Activated CD4-positive, alpha-beta T cell treated with anti-CD3 and anti-CD28 coated beads, Interleukin-2, amount 10 ng/mL, durations not matched to agents 24 days and 14 days (primary cell): ENCODE measurements at places on chromosomes 13 and 19. TPM values are rescaled to one million over a fixed set of nuclear protein-coding genes. Genes with fewer than 3 reads are reported as not detected.
A peak's percentile ranks its signal among the peaks of the same experiment; 100 is the strongest.

DNA sequence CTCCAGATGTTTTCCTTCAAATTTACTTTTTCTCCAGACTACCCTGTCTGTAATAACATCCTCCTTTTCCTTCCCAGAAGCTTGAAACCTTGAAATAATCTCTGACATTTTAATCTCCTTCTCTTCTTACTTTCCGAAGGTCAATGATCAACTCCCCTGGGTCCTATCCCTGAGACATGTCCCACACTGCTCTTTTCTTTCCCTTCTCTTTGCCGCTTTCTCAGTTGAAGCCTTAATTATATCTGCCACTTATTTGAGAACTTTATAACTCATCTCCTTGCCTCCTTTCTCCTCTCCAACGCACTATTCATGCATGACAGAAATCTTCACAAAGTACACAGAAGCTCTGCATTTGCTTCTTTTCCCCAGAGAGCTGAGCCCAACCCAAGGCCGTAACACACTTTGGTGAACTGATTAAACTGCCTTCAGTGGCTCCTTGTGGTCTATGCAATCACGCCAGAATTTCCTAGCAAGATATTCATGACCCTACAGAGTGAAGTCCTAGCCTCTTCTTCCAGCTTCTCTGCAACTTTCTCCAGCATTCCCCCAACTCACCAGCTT lies 9.2 kb upstream of the WASF3 start:
- no peak overlapping the region for H3K4me3 ChIP-seq
- peaks cover 6% of the 10 kb centered on the region for H3K27me3 ChIP-seq
- DNase-seq, result no peak

DNA sequence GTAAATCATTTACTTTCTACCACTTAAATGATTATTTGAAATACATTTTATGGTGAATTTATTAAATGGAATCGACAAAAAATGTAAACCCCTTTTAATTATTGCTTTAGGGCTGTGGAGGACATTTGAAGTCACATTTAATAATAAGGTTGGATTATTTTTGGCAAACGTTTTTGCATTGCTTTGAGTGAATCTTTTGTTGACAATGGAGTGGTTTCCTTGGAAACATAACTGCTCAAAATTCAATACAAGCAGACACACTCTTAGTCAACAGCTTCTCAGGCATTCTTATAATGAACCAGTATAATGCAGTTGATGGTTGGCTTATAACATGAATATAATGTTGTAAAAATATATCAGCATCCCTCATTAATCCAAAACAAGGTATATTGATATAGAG lies 104.7 kb downstream of the DCLK1 start:
- H3K4me3 ChIP-seq, result no peak overlapping the region
- H3K27ac ChIP-seq, result no peak overlapping the region
- no peaks in the 10 kb centered on the region for H3K4me1 ChIP-seq
- H3K27me3 ChIP-seq, result no peaks in the 10 kb centered on the region
- no peak for DNase-seq

- DNase-seq, result peak; percentile 92
- peak overlapping the region; percentile 94 for H3K4me3 ChIP-seq
- H3K36me3 ChIP-seq, result peaks cover 12% of the 10 kb centered on the region
- H3K27ac ChIP-seq, result peak overlapping the region; percentile 100
Measured at GRCh38 chr19:8515317-8515716, 1.4 kb upstream of the ZNF414 start.

CEACAM4 gene
- not detected in 2 replicates for total RNA-seq

SIGLEC5 gene
- not detected in 2 replicates for total RNA-seq

DNA sequence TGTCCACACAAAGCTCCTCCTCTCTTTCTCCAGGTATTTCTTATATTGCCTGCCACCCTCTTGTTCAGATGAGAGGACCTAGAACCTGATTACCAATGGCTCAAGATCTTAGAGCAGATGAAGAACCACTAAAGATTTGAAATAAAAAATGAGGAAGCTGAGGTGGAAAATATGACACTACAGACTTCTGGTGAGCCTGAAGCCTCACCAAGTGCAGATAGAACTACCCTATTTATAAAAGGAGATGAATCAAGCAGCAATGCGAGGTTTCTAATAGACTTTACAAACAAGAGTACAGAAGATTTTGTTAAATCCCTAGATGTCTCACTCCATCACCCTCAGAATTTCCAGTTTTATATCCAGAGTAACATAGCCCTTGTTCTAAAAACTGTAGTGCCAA lies 345.8 kb downstream of the TBC1D4 start:
- H3K27ac ChIP-seq, result no peak overlapping the region
- no peaks in the 10 kb centered on the region for H3K27me3 ChIP-seq
- H3K4me3 ChIP-seq, result no peak overlapping the region
- DNase-seq, result no peak
- no peaks in the 10 kb centered on the region for H3K36me3 ChIP-seq

- H3K27ac ChIP-seq, result no peak overlapping the region
- no peaks in the 10 kb centered on the region for H3K36me3 ChIP-seq
- H3K4me1 ChIP-seq, result no peaks in the 10 kb centered on the region
- no peak for DNase-seq
- H3K27me3 ChIP-seq, result peaks cover 7% of the 10 kb centered on the region
Measured at GRCh38 chr13:49858178-49858856, 65.8 kb upstream of the KPNA3 start.

PGLYRP1 gene
- not detected in 2 replicates for total RNA-seq

DNA sequence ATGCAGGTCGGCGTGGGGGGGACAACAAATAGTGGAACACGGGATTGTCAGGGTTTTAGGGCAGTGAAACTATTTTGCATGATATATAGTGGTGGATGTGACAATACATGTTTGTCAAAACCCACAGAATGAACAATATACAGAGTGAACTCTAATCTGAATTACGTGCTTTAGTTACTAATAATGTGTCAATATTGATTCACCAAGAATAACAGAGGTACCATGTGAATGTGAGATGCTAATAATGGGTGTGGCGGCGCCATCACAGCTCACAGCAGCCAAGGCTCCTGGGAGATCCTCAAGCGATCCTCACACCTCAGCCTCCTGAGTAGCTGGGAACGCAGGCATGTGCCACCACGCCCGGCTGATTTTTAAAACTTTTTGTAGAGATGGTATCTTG lies 12.9 kb downstream of the ELAVL1 start:
- no peak overlapping the region for H3K27ac ChIP-seq
- no peak for DNase-seq
- H3K36me3 ChIP-seq, result peaks cover 39% of the 10 kb centered on the region
- H3K4me3 ChIP-seq, result no peak overlapping the region
- no peaks in the 10 kb centered on the region for H3K27me3 ChIP-seq
- H3K4me1 ChIP-seq, result peaks cover 16% of the 10 kb centered on the region

CYP4F2 gene
- total RNA-seq, result not detected in 2 replicates

ACP7 gene
- not detected in 2 replicates for total RNA-seq

- no peak for DNase-seq
- no peak overlapping the region for H3K4me3 ChIP-seq
- H3K4me1 ChIP-seq, result no peaks in the 10 kb centered on the region
- no peak overlapping the region for H3K27ac ChIP-seq
- no peaks in the 10 kb centered on the region for H3K36me3 ChIP-seq
Measured at GRCh38 chr13:92873029-92873428, 353.6 kb upstream of the GPC6 start.

ARRDC5 gene
- 0.24 and 0.28 TPM in 2 replicates for total RNA-seq

DNA sequence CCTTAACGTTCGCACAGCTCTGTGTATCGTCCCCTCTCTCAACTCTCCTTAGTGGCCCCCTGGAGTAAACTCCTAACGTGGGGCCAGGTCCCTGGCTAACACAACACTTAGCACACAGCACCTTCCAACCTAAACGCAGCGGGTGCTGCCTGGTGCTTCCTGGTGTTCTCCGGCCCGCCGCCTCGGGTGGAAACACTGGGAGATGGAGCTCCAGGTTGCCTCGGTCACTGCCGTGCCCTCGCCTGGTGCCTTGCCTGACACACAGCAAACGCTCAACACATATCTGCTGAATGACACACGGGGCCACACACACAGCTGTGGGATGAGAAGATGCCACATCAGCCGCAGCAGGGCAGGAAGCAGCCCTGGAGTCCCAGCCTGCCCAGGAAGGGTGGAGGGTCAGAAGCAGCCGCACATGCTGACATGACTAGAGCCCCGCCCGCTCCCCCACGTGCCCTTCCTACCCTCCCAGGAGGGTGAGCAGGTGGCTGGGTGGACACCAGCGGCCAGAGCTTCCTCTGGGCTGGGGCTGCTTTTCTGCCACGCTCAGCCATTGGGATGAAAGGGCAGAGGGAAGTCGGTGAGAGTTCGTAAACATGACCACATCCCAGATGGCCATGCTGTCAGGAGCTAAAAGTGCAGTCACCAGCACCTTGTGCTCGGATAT lies 6.6 kb downstream of the PEPD start:
- no peaks in the 10 kb centered on the region for H3K36me3 ChIP-seq
- H3K27ac ChIP-seq, result no peak overlapping the region
- H3K27me3 ChIP-seq, result no peaks in the 10 kb centered on the region
- peaks cover 4% of the 10 kb centered on the region for H3K4me1 ChIP-seq
- no peak overlapping the region for H3K4me3 ChIP-seq

- DNase-seq, result peak; percentile 64
- H3K4me3 ChIP-seq, result peak overlapping the region; percentile 60
- peaks cover 41% of the 10 kb centered on the region for H3K4me1 ChIP-seq
Measured at GRCh38 chr13:41313659-41314197, 2.7 kb downstream of the NAA16 start.

IL17D gene
- total RNA-seq, result 0.28 TPM in 1 of 2 replicates, not detected in the other

DNA sequence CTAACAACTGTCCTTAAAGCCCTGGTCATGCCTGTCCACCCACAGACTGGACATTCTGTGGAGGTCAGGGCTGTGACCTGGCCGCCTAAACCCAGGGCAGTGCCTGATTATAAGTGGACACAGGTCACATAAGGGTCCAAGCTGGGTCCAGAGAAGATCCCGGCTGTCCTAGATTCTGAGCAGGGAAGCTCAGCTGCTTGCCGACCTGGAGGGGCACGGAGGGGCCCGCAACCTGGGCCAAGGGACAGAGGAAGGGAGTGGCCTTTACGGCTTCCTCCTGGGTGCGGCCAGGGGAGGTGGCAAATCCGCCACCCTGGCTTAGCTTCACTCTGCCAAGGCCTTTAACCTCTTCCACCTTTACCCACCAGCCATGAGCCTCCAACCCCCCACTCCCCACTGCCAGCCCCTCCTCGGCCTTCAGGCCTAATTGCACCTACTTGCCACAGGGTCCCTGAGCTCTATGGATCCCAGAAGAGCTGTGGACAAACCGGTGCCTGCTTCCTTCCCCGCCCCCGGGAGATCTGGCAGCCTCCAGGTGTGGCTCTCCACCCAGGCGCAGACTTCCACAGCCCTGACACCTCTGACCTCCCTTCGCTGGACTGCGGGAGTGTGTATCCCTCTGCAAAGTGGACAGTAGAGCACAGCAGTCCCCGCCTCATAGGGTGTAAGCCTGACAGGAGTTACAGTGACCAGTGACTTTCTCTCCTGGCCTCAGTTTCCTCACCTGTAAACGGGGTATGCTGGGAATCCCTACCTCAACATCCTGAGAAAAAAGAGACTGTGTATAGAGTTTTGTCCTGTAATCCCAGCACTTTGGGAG lies 1.7 kb downstream of the CD320 start:
- H3K27ac ChIP-seq, result peak overlapping the region; percentile 16
- no peaks in the 10 kb centered on the region for H3K27me3 ChIP-seq
- peaks cover 31% of the 10 kb centered on the region for H3K4me1 ChIP-seq
- peaks cover 34% of the 10 kb centered on the region for H3K36me3 ChIP-seq

DNA sequence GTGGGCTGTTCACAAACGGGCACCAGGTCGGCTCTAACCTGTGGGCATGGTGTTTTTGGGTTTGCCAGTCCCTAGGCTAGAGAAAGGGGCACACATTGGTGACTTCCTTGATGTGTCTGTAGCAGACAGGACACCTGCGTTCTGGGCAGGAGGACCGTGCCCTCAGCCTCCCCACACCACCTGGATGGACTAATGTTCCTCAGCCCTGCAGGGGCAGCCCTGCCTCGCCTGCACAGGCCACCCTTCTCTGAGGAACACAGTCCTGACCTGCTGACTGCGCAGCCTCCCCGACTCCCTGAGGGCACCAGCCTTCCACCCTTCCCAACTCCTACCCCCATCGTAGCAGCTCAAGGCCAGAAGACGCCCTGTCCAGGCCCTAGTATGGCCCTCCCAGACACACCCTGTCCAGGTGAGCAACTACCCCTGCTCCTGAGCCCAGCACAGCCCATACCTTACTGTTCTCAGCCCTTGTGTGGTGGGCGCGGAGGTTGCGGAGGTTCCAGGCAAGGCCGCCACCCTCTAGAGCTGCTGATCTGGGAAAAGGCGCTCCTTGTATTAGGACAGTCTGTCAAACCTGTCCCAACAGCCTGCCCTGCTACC lies 55.7 kb downstream of the GGACT start:
- no peak overlapping the region for H3K27ac ChIP-seq
- no peak overlapping the region for H3K4me3 ChIP-seq
- H3K27me3 ChIP-seq, result no peaks in the 10 kb centered on the region
- peaks cover 3% of the 10 kb centered on the region for H3K36me3 ChIP-seq

DNA sequence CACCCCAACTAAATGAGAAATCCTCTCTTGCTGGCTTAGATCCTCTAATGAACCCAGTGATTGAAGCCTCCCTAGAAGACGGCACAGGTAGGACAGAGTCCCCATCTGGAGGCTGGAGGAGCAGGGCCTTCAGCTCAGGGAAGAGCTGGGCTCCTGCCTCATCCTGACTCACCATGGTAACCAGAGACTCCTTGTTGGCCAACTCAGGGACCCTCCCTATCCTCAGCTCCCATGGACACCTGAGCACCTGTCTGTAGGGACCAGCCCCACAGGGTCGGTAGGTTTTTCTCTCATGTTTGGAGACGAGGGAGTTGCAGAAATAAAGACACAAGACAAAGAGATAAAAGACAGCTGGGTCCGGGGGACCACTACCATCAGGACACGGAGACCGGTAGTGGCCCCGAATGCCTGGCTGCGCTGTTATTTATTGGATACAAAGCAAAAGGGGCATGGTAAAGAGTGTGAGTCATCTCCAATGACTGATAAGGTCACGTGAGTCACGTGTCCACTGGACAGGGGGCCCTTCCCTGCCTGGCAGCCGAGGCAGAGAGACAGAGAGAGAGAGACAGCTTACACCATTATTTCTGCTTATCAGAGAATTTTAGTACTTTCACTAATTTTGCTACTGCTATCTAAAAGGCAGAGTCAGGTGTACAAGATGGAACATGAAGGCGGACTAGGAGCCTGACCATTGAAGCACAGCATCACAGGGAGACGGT lies 26.6 kb downstream of the SIGLEC7 start:
- peaks cover 15% of the 10 kb centered on the region for H3K27me3 ChIP-seq
- H3K4me1 ChIP-seq, result peaks cover 26% of the 10 kb centered on the region
- peak overlapping the region; percentile 9 for H3K4me3 ChIP-seq
- DNase-seq, result no peak
- no peaks in the 10 kb centered on the region for H3K36me3 ChIP-seq
- no peak overlapping the region for H3K27ac ChIP-seq

PRTN3 gene
- not detected in 2 replicates for total RNA-seq

C5AR1 gene
- 0.16 and 0.88 TPM in 2 replicates for total RNA-seq

DNA sequence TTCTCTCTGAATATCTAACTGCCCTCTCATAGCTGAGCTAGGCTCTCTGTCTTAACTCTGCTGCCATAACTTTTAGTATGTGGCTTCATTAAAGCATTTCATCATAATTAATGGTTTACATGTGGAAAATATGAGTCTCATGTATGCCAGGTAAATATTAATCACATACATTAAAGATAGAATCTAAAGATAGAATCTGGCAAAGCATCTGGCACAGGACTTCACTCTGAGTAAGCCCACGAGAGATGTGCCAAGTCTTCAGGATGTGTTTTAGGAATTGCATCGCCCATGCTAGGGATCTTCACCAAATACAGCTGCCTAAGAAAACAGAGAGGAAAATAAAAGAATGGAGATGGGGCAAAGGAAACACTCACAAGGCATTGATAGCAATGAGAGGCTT lies 285.8 kb downstream of the DIAPH3 start:
- H3K4me1 ChIP-seq, result no peaks in the 10 kb centered on the region
- no peak overlapping the region for H3K4me3 ChIP-seq
- H3K36me3 ChIP-seq, result peaks cover 11% of the 10 kb centered on the region

- H3K27ac ChIP-seq, result no peak overlapping the region
- H3K36me3 ChIP-seq, result peaks cover 16% of the 10 kb centered on the region
- H3K4me1 ChIP-seq, result no peaks in the 10 kb centered on the region
Measured at GRCh38 chr19:56383826-56384605, 9.3 kb downstream of the ZNF582 start.
